CD8-positive, alpha-beta T cell (primary cell): ENCODE measurements at places on chromosomes 3 and 15. TPM values are rescaled to one million over a fixed set of nuclear protein-coding genes. Genes with fewer than 3 reads are reported as not detected.

GRCh38 chr3:31166249-31166885 lies 271.9 kb upstream of the GADL1 start:
- DNase-seq: no peak

DNA sequence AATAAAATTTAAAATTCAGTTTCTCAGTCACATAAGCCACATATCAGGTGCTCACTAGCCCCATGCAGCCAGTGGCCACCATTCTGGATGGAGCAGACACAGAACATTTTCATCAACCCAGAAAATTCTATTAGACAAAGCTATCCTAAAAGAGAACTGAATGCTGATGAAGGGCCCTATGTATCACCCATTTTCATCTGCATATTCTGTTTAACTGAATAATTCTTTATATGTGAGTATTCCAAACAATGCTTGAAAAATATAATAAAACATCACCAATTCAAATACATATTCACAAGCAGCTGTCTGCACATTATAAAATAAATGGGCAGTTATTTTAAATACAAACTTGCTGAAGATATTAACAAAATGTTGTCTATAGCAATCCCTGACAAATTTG lies 14.2 kb upstream of the CFAP44 start:
- DNase-seq: no peak

- no peak for DNase-seq
Measured at GRCh38 chr3:39362812-39363211, 20.4 kb upstream of the SLC25A38 start.

DNA sequence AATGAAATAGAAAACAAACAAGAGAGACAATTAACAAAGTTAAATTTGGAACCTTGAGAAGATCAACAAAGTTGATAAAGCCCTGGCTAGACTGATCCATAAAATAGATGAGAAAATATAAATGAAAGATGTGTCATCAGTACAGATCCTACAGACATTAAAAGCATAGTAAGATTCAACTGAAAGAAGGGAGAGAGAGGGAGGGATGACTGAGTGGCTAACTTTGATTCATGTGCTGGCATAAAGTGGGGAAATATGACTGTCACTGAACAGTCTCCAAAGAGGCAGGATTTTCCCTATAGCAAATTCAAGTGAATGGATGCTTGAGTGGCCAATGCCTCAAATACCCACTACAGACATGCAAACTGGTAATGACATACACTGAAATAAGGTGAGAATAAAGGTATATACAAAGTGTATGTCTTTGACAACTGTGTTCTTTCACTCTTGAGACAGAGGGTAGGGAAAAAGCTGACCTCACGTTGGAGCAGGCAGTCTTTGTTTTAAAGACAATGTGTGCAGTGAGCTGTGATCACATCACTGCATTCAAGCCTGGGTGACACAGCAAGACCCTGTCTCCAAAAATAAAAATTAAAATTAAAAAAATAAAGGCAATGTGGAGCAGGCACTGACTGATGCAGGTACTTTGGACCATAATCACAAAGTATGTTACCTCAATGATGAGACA lies 35.9 kb upstream of the CHD2 start:
- DNase-seq: no peak

DNA sequence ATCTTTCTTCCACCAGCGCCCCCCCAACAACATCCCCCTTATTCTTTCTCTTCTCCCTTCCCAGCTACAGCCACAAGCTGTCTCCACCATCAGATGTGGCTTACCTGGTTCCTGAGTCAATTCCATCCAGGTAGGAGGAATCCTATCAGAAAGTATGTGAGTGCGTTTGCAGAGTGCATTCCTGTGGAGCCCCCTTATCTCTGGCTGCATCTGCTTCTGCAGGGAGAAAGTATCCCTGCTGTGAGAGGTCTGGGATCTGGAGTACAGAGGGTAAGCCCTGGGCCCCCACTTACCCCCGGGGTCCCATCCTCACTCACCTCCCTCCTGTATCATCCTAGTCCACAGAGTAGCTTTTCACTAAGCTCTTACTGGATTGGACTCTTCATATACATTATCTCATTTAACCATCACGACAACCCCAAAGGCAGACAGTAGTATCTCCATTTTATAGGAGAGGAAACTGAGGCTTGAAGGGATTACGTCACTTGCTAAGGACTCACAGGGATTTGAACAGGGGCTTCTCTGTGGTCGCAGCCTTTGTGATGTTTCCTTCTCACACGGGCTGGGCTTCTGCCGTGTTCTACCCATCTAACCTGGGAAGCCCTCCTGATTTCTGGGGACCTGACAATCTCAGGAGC lies 22.2 kb upstream of the MAGEF1 start:
- DNase-seq: no peak

DNA sequence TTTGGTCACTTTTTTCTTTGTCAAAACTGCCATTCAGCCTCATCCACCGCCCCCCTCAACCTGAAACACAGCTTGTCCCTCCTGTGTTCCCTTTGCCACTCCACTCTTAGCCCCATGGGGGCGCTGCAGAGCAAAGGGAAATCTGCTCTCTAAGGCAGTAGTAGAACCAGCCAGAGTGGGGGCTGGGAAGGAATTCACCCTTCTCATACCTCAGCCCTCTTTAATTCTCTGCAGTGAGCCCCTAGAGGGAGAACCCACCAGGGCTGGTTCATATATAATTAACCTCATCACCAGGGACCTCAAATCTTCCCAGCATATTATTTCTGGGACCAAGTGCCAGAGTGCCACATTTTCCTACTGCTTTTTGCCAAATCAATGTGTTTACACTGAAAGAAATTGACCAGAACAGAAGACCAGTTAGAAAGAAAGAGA lies 2.8 kb upstream of the BCL6 start:
- peak; percentile 78 for DNase-seq

- DNase-seq: no peak
Measured at GRCh38 chr15:39787479-39787878, 4.8 kb upstream of the FSIP1 start.

GRCh38 chr3:14434126-14434497 lies 31.7 kb downstream of the SLC6A6 start:
- no peak for DNase-seq

- no peak for DNase-seq
Measured at GRCh38 chr3:198070871-198071270, 110.9 kb downstream of the LMLN start.

- DNase-seq: no peak
Measured at GRCh38 chr15:66931768-66932633, 133.4 kb upstream of the SMAD3 start.

DNA sequence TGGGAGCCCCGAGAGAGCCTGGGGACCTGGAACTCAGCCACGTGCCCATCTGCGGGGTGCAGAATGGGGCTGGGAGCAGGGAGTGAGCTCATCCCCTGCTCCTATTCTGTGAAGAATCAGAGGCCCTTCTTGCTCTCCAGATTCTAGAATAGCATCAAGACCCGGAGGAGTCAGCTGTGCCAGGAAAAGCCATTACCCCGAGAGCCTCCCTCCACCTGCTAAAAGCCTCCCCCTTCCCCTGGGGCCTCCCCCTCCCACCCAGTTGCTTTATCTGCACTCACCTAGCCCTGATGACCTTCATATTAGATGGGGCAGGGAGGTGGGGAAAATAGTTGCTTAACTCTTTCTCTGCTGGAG lies 23.1 kb downstream of the CCDC33 start:
- no peak for DNase-seq

DNA sequence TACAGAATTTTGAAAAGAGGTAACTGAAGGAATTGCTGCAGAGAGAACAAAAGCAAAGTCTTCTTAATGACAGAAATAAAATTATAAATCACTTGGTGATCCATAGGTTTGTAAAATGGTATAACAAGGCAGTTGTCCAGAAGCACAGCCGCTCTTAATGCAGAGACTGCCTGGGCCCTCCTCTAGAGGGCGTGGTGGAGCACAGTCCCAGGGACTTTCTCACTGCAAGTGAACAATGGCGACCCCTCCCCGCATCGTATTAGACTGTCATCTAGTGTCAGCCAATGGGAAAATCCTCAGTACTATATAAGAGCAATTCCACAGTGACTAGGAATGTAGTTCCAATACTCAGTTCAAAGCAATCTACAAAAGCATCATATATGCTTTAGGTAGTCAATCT lies 26.4 kb upstream of the ZBED2 start:
- DNase-seq: no peak

DNA sequence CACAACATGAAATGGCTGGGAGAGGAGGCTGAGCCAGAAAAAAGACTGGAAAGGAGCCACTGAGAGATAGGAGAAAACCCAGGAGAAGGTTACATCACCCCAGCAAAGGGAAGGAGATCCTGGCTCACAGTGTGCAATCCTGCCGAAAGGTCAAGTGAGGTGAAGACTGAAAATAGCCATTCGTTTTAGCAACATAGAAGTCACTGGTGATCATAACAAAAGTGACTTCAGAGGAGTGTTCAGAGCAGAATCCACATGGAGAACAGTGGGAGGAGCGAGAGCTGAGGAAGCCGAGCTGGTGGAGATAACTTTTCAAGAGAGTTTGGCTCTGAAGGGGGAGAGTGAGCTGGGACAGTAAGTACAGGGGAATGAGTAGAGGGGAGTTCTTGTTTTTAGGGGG lies 5.4 kb upstream of the HEG1 start:
- DNase-seq: no peak

DNA sequence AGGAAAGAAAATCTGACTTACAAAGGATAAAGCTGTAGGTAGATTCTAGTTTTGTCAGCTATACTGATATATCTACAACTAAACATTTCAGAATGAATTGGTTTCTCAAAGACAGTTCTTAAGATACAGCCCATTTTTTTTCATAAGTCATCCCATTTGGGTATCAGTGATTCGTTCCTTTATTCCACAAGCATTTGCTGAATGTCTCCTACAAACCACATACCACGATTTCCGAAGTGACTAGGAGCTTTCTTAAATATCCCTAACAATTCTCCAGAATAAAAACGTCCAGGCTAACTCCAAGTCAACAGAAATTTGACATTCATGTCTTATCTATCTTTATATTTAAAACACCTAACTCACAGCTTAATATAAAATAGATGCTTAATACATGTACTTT lies 59.8 kb downstream of the TP53BP1 start:
- DNase-seq: no peak

DNA sequence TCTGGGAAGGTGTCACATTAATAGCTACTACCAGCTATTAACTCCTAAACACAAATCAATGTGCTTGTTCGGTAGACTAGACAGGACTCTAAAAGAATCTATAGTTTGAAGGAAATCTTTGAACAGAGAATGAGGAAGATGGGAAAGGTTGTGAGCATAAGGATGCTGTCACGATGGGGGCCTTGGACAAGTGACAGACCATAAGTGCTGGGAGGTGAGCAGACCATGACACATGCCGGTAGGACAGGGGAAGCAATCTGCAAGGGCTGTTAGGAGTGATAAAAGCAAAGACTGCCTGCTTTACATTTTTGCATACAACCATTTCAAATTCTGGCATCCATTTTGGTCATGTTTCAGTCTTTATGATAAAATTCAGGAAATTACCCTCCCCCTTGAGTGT lies 645.8 kb downstream of the ROBO2 start:
- no peak for DNase-seq

GRCh38 chr15:77068633-77069032 lies 2.3 kb downstream of the TSPAN3 start:
- DNase-seq: no peak

- DNase-seq: no peak
Measured at GRCh38 chr15:35289024-35289617, 204.0 kb upstream of the NANOGP8 start.

DNA sequence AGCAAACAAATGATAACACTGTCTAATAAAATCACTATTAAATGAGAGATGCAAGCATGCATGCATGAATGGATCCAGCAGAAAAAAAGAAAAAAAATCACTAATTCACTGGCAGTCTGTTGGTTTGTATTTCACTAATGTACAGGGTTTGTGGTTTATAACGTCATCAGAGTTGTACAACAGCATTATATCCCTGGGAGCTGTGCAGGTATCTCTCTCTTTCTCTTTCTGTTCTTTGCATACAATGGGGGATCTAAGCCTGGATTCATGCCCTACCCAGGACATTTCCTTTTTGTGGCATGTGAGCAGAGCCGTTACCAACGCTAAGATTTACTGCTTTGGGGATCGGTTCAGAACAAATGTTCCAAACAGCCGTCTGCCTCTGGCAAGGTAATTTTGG lies 229.5 kb downstream of the SOX2 start:
- no peak for DNase-seq

GRCh38 chr3:66276705-66277274 lies 56.0 kb downstream of the SLC25A26 start:
- peak; percentile 79 for DNase-seq

- no peak for DNase-seq
Measured at GRCh38 chr15:89630974-89631901, 24.0 kb downstream of the KIF7 start.

HYAL2 gene
- total RNA-seq: 0.61 TPM

CCK gene
- total RNA-seq: not detected

FGF12 gene
- not detected for total RNA-seq

CLDN1 gene
- total RNA-seq: not detected

ARMC8 gene
- 81.9 TPM for total RNA-seq

FOXB1 gene
- not detected for total RNA-seq

EPB42 gene
- total RNA-seq: not detected

THRB gene
- not detected for total RNA-seq

DNAH12 gene
- 0.08 TPM for total RNA-seq
